ENCODE measurements at places on chromosomes 4 and X.
A peak's percentile ranks its signal among the peaks of the same experiment; 100 is the strongest.

DNA sequence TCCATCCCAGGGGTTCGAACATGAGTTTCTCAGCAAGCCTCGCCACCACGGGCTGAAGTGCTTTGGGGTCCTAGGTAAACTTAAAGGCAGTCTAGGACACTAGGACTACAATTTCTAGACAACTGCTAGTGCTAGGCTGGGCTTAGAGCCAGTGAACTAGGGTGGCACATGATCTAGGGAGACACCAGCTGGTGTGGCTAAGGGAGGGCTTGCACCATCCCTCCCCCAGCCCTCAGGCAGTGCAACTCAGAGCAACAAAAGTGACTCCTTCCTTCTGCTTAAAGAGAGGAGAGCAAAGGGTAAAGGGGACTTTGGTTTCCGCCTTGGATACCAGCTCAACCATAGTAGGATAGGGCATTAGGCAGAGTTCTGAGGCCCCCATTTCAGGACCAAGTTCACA is 162.5 kb upstream of the AFF2 start:
- no peak for ATAC-seq

GRCh38 chrX:107506596-107507031 is 57.2 kb downstream of the FRMPD3 start:
- ATAC-seq: no peak

DNA sequence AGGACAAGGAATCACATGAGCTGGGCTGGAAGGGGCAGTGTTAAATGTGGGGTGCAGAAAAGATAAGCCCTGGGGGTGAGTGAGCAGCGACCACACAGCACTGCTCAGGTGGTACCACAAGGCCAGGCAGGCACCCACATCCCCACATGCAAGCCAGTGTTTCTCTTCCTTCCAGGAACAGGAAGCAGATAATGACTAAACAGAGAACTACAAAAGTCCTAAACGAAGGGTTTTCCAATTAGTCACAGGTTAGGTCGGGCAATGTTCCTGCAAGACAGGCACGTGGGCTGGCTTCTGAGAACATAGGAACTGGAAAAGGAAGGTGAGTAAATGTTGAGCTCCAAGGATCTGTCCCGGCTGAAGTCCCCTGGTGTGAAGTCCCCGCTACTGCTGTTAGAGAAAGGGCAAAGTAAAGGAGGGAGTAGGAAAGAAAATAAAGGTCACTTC is 19.5 kb downstream of the RELL1 start:
- ATAC-seq: peak; percentile 90

DNA sequence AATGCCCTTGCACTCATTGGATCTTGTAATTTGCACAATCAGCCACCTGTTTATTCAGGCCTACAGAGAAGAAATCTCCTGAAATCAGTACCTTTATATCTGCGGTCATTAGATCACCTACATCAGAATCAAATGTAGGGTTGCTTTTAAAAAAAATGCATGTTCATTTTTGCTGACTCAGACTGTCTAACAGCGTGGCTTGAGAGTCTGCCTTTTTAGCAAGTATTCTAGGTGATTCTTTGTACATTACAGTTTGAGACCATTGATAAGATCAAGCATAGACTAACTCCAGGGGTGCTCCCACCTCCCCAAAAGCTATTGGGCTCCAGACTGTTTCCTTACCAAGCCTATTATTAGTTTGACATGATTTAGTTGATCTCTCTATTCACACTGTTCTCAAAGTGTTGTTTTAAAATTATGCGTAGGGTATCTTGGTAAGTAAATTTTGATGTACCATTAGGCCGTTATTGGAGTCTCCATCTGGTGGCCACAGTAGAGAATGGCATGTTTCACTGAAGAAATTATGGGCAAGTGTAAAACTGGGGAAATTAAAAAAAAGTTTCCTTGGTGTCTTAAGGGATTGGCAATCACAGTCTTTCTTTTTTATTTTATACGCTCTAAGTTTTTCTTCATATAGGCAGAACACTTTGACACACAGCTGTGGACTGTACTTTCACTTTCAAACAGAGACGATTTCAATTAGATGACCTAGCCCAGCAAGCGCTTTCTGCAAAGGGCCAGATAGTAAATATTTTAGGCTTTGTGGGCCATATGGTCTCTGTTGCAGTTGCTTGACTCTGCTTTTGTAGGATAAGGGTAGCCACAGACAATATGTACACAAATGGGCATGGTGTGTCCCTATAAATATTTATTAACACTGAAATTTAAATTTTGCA is 33.7 kb upstream of the MSL3 start:
- no peak for ATAC-seq

GRCh38 chr4:153137677-153138630 is 66.3 kb upstream of the TRIM2 start:
- ATAC-seq: no peak

DNA sequence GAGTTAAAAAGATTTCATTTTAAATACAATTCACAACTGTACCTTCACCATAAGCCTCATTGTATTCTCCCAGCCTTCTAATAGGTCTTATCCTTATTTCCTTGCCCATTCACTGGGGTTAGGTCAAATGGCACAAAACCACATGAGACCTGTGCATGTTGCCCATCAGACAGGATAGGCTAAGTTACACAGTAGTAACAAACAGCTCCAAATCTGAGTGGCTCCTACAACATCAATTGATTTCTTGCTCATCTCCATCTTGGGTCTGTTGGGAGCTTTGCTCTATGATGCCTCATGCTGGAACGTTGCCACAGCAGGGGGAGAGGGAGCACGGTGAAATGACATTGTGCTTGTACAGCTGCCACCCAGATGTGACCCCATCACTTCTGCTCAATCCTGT is 70.6 kb downstream of the DHX15 start:
- no peak for ATAC-seq

DNA sequence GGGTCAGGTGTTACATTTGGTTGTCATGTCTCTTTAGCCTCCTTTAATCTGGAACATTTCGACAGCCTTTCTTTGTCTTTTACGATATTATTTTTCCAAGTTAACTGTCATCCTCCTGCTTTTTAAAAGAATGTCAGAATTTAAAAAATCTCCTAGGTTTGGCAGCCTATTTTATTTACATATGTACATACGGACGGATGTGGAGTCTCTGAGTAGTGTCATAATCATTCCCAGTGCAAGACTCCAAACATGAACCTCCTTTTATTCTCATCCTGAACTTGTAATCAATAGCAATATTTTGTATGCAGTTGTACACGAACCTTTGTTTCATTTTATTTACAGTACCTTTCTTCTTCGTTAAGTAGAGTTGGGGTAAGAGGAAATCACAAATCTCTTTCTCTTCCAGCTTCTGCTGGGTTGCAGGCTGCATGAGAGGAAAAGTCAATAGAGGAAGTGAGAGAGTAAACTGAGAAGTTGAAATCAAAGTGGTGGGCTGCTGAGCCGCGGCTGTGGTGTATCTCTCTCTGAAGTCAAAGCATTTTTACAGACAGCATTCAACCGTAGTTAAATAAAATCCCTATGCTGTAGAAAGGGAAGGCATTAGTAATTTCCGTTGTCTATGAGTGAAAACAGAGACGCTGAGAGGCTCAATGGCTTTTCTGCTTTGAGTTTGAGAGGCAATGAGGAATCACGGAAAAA is 53.9 kb upstream of the RPS6KA3 start:
- ATAC-seq: peak; percentile 34

DNA sequence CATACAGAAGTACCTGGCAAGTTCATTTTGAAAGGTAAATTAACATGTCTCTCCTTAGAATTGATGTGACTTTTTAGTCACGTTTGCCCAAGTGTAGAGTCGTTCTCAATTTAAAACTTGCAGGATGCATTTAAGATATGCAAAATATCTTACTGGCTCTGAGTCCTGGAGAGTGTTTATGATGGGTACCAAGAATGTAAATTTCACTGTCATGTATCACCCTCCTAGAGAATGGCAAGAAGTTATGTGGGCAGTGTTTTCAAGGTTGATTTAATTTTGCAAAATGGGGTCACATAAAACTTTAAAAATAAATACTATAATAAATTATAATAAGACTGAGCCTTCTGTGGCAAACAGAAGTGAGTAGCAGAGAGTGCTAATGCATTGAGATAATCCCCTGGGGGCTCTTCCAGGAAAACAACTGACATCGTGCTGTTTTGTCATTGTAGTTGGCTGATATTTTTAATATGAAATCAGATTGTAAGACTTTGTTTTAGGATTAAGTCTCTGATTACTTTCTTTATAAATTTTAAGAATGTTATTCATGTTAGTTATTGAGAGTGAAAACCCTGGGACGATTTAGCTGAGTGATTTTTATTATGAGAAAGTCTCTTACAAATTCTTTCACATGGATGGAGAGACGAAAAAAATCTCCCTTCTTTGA is 103.0 kb downstream of the AFF1 start:
- ATAC-seq: no peak

DNA sequence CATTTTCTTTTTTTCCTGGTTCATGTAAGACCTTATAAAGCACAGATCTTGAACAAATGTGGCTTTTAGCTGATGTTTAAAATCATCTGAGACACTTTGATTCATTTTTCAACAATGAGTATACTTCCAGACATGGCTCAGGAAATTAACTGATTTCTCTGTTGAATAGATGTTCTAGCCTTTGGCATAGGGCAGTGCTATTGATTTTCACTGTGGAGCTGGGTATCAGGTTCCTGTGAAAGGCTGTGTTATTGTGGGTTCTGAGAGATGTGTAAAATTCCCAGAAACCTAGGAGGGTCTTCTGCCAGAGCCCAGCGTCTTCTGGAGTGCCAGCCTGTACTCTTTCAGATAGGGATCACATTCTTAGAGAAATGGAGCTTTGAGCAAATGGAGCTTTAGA is 278.9 kb downstream of the EPHA5 start:
- ATAC-seq: no peak

GRCh38 chr4:185232370-185232769 is 23.0 kb downstream of the SNX25 start:
- peak; percentile 69 for ATAC-seq

DNA sequence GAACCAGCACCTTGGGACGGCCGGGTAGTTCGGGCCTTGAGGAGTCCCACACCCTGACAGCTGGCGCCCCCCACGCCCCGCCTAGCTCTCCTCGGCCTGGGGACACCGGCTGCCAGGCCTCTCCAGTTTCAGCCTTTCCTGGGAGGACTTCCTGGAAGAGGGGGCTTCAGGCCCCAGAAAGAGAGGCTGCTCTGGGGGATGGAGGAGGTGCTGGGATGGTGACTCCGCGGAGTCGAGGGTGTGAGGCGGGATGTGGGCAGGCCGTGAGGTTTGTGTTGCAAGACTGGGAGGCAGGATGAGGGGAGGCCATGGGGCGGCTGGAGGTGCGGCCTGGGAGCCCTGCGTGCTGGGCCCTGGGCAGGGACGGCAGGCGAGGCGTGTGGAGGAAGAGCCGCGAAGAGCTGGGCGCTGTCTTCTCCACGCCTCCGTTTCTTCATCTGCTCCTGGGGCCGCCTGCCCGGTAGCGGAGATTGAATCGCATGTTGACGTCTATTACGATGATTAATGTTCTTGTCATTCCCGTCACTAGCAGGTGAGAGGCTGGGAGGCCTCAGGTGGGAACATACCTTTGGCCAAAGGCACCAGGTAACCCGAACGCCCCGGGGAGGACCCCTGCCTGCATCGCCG is 918 bp upstream of the FGFRL1 start:
- ATAC-seq: peak; percentile 60

DNA sequence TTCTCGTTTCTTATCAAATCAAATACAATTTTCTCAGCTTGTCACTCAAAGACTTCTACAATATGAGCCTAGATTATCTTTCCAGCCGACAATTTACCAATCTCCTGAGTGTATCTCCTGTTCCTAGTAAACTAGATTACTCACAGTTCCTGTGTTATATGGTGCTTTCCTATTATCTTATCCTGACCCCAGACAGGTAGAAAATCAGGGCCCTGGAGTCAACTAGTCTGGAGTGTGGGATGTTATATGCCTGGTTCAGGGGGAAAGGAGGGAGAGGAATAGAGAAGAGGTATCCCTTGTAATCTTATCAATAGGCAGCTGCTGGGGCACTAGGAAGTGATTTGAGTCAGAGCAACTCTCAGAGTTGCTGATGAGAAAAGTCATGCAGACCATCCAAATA is 127.1 kb downstream of the SLC7A11 start:
- no peak for ATAC-seq

GRCh38 chrX:11562570-11562969 is 103.2 kb downstream of the ARHGAP6 start:
- no peak for ATAC-seq

GRCh38 chr4:57043347-57044251 is 64.9 kb downstream of the POLR2B start:
- no peak for ATAC-seq

DNA sequence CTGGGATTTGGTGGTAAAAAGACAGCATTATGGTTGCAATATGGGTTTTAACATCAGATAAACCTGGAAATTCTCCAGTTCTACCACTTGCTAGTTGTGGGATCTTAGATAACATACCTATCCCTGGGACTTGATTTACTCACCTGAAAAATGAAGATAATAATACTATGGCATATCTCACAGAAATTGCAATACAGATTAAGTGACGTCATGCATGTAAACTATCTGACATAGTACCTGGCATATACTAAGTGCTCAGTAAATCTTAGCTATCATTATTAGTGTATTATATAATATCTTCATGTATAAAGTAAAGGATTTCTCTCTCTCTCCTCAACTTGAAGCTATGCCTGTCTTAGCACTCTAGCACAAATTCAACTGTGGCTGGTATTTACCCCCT is 192.5 kb downstream of the PCDH19 start:
- ATAC-seq: no peak

DNA sequence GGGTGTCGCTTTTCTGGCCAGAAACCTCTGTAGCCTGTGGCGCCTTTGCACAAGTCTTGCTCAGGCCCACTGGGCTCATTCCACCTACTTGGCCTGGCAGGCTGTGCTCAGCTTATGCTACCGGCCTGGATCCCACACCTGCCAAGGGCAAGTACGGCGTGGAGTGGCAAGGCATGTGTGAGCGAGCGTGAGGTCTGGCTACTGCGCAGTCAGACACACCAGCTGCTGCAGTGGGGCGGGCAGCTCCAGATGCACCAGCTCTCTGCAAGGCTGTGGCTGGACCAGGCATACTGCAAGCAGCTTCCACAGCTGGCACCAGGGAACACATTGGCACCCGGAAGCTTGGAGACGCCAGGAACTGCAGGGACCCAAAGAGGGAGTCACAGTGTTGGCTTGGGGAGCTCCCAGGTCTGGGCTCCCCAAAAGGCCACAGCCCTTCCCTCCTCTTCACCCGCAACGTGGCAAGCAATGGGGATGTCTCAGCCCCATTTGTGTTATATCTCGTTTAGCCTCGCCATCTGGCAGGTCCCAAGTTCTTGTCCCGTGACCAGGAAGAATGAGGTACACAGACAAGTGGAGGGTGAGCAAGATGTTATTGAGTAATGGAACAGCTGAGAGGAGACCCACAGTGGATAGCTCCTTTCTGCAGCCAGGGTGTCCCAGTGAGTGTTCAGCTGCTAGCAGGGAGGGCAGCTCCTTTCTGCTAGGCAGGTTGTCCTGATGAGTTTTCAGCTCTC is 3.8 kb upstream of the FBXW7 start:
- ATAC-seq: no peak

DNA sequence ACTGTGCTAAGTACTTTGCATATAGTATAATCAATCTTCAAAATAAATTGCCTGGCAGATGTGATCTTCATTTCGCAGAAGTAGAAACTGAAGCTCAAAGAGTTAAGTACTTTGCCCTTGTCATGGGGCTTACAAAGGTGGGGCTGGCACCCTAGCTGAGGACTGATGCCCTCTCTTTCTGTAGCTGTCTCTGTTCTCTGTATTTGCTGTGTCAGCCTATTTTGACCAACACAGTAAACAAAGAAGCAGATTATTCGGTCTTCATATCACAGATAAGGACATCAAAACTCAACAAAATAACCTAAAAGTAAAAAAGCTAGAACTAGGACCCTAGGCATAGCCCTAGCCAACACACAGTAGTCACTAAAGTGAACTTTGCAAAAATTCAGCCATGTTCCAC is 570.5 kb upstream of the TENM3 start:
- no peak for ATAC-seq

GRCh38 chrX:24925430-24925829 is 90.3 kb downstream of the ARX start:
- peak; percentile 14 for ATAC-seq
